Kasumi-1 (cell line): ENCODE measurements at places on chromosomes 4 and X.

DNA sequence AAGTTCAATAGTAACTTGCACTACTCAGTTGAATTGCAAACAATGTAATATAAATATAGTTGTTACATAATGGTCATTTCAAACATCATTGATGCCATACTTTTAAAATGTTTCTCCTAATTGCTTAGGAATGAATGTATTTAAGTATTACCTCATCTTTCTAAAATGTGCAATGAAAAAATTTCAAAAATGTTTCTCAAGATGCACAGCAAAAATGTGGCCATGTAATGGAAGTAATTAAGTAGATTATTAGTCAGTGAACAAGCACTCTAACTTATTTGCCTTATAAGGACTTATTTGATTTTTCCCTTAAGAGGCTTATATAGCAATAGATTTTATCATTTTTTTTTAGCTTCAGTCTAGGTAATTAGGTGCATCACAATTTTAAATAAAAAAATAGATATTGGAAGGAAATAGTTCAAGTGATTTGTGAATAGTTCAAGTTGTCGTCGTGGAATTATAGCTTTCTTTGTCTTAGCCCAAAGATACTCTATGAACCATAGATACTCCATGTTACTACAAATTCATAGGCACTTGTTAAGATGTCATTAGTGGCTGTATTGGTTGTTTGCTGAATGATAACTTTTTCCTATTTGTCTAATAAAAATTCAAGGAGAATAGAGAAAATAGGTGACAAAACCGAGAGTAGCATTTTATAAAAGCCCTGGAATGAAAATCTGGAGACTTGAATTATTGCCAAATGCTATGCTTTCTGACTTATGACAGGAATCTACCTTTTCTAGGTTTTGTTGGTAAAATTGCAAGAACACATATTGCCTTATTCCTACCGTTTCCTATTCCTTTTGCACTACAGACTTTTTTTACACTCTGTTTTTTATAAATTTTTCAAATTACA is 118.5 kb downstream of the TLL1 start:
- DNase-seq, result no peak

GRCh38 chr4:90786602-90787001 is 659.4 kb downstream of the CCSER1 start:
- no peak for DNase-seq

- DNase-seq, result no peak
These were observed 13.8 kb downstream of the RNF4 start for GRCh38 chr4:2482693-2483092.

DNA sequence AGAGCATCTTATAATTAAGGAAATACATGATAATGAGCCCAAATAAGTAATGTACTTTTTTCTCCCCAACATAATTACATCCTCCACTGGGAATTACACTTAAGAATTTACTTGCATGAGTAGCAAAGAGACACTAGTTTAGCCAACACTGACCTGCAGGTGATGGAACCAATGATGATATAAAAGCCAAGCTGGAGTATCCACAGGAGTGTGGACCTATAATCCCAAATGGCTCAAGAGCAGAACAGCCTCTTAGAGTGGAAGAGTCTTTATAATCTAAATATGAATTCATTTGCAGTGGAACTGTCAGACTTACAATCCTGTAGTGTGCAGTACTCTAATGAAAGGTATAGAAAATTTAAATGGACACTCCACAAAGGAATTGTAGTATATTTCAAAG is 22.2 kb downstream of the WDR19 start:
- DNase-seq, result no peak

DNA sequence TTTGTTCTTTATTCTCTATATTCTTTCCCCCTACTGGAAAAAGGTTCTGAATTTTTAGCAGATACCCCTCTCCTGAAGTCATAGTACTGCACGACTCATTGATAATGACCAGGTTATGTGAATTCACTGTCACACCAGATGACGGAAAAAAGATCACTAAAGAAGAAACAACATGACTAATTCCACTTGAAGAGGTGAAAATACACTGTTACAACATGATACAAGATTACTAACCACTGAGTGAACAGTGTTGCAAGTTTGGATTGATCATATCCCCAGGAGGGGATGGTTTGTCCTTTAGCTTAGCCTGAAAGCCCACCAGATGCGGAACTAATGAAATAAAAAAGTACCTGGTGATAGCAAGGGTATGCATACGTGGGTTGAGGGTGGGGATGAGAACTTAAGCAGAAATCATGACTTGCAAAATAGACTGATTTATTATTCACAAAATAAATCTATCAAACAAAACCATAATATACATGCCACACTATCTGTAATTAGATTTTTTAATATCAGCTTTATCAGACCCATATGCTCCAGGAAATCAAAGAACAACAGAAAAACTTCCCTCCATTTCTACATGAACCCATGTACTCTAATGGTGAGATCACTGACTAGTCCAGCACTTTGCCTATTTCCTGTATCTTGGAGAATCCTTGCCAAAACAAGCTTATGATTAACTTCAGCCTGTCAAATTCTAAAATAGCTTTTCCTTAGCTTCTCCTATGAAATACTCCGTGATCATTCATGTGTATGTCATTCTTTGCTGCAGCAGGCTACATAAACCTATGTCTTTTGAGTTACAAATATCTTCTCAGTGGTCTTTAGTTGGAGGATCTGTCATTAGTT is 257.4 kb upstream of the AGA start:
- DNase-seq, result no peak

- no peak for DNase-seq
These were observed 20.4 kb upstream of the DCHS2 start for GRCh38 chr4:154511981-154512380.

- no peak for DNase-seq
These were observed 10.6 kb downstream of the ASMTL start for GRCh38 chrX:1442016-1442665.

DNA sequence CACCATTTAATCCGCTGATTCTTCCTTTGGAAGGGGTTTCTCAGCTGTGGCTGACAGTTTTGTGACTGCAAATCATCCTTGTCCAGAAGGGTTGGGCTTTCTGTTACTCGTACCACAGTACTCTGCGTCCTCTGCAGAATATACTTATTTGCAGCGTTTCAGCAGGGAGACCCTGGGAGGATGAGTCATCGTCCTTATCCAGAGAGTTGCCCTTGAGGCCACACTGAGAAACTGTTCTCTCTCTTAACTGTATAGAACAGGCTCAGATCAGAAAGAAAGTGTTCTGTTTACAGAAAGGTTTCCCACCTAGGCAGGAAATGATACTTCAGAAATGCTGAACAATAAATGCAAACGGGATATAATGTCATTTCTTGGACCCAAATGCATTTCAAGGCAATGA is 47.8 kb upstream of the DDX53 start:
- peak; percentile 25 for DNase-seq

- no peak for DNase-seq
These were observed 4.1 kb downstream of the POF1B start for GRCh38 chrX:85375333-85375738.

- DNase-seq, result peak; percentile 55
These were observed 24.1 kb downstream of the ETDA start for GRCh38 chrX:135275973-135276372.

GRCh38 chrX:38151441-38151840 is 69.2 kb downstream of the SRPX start:
- no peak for DNase-seq

GRCh38 chr4:38150766-38151165 is 190.6 kb downstream of the PTTG2 start:
- DNase-seq, result no peak

- peak; percentile 99 for DNase-seq
These were observed at the start of gene WDFY3 for GRCh38 chr4:84966382-84967242. TSS of gene WDFY3 (minus strand) at chr4:84966690. CDS start at chr4:84860591, 106,099 bp downstream.

GRCh38 chr4:175873707-175874106 is 61.6 kb upstream of the GPM6A start:
- DNase-seq, result no peak

GRCh38 chr4:113759696-113760093 is 1.8 kb downstream of the CAMK2D start:
- DNase-seq, result no peak

GRCh38 chr4:178205826-178206225 is 763.6 kb upstream of the AGA start:
- no peak for DNase-seq

DNA sequence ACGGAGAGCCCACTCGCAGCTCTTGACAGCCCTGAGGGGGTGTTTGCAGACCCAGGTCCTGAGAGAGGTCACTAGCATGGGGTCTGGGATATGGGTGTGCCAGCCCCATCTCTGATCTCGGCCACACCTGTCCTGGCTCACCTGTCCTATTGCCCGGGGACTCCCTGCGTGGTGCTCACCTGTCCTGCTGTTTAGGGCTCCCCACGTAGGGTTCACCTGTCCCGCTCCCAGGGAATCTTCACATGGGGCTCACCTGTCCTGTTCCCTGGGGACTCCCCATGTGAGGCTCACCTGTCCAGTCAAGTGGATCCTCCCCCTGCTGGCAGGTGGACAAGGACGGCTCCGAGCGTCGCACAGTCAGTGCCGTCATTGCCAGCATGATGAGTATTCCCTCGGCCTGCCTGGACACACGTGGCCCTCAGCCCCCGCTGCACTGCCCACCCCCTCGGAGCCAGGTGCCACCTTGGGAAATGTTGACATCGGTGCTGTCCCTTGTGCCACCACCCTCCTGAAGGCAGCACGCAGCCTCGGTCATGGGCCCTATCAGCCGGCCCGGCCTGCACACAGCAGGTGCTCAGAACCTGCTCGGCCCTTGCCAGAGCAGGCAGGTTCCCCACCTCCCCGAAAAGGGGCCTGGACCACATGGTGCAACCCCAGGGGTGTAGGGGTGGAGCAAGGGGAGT is 6.3 kb downstream of the SLC49A3 start:
- DNase-seq, result no peak

GRCh38 chrX:133698298-133698697 is 283.0 kb upstream of the GPC4 start:
- DNase-seq, result no peak

GRCh38 chr4:8637456-8637984 is 45.0 kb downstream of the CPZ start:
- no peak for DNase-seq

DNA sequence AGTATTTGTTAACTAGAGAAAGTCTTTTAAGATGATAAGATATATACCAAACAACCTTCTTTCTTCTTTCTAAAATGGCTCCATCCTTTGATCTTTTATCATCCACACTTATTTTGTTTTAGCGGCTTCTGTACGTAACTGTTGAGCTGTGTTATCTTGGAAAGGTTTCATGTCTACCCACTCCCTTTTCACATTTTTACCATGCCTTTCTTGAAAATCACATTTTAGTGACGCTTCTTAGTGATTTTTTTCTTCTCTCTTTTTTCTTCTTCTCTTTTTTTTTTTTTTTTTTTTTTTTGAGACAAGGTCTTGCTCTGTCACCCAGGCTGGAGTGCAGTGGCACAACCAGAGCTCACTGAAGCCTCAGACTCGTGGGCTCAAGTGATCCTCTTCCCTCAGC is 135.1 kb downstream of the CHIC2 start:
- DNase-seq, result no peak
